ENCODE measurements at places on chromosomes 12 and 14.

DNA sequence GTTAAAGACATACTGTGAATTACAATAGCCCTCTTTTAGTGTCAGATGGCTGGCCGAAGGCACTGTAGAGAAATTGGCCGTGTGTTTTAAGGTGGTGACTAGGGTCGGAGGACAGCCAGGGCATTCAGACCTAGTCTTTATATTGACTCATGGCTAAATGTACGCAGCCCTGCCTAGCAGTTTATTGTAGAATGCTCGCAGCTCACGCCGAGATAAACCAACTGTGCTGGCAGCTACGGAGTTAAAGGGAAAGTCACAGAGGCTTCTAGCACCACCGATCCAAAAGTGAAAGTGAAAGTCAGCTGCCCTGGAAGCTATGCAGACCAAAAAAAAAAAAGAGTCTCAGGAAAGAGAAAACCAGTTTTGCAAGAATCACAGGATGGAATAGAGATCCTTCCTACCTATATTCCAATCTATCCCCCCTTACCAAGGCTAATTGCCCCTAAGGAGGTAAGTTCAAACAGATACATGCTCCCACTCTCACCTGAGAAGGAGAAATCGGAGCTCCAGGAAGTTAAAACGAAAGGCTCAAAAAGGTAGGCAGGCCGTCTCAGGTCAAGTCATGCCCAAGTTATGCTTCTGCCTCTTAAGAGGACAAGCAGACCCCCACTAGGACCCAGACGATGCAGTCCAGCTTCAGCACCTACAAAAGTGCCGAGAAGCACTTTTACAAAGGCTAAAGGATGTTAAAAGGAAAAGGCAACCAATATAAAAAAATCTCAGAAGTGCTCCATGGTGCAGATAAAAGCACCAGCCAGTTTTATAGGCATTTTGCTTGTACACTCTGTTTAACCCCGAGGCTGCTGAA, 24.8 kb downstream of the KLRK1 start:
- DNase-seq: no peak

DNA sequence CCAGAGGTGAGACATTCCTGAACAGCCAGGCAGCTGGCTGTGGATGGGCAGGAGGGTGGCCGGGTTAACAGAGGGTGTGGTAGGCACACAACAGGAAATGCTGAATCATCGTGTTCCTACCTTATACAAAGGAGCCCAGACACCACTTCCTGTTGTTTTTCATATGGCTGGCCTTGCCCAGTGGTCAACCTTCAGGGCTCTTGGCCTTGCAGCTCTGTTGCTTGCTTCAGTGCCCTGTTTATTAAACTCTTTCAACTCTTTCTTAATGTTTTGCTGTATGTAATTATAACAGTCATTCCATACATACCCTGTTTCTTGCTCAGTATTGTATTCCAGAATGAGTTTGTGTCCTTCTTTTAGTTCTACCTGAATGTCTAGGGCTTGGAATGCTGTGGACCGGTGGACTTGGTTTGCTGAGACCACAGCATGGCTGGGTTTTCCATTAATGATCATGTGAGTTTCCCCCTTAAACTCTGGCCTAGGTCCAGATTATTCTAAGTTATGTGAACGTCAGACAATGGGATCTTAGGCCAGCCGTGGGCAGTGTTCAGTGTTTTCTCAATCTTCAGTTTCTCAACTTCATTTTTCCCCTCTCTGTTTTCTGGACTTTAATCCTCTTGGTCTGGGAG, 11.9 kb downstream of the CFAP54 start:
- DNase-seq: no peak

GRCh38 chr12:6632026-6632983, 3.5 kb downstream of the LPAR5 start:
- no peak for DNase-seq

DNA sequence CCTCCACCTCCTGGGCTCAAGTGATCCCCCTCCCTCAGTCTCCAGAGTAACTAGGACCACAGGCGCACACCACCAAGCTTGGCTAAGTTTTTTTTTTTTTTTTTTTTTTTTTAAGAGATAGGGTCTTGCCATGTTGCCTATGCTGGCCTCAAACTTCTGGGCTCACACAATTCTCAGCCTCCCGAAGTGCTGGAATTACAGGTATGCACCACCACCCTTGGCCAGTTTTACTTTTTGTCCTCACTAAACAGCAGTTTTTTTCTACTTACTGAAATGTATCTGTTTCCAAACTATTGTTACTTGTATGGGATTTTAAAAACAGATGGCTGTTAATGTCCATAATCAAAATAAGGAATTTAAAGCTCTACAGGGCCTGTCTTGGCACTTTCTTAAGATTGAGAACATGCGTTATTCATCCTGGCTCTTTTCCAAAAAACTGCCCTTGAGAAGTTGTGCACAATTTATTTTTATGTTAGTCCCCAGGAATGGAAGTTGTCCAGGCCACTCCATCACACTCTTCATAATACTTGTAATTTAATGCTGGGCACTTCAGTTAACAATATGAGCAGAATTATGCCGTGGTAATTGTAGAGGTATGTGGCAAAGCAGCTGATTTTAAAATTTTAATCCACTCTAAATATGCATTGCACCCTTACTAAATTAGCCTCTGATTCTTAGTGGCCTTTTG, 51.9 kb upstream of the REP15 start:
- DNase-seq: no peak

DNA sequence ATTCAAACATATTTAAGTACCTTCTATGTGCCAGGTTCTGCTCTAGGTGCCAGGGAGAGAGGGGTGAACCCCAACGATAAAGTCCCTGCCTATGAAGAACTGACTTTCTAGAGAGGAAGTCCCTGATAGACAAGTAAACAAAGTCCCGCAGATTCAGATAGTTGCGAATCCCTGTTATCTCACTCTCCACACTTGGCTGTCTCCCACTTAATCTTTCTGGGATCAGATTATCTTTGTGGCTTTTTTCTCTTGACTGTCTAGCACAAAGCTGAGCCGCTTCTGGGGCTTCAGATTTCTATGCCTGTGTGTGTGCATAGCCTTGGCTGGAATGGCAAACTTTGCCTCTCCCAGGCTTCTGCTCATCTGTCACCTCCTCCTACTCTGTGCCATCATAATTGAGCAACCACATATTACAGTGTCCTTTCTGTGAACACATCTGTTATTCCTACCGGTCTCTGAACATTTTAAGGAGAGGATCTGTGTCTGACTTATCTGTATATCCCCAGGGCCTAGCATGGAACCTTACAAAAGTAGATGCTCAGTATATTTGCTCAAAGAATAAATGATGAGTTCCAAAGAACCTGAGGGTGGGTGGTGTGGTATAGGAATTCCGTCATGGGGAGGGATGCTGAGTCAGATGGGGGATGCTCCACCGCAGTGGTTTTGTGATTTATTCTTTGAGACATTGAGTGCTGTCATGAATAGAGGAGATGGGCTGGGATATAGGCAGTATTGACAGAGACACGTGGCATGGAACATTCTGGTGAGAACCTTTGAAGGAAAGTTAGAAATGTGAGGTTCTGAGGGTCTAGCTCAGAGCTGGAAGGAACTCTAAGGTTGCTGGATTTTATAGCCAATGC, 28.5 kb downstream of the RGS6 start:
- DNase-seq: no peak

All from SHP77 treated with DMSO at 0.1 percent for 48 hours (cell line).